Esophagus muscularis mucosa (tissue), 4 donors: ENCODE measurements at places on chromosomes 2 and 18. TPM values are rescaled to one million over a fixed set of nuclear protein-coding genes. Genes with fewer than 3 reads are reported as not detected.

DNA sequence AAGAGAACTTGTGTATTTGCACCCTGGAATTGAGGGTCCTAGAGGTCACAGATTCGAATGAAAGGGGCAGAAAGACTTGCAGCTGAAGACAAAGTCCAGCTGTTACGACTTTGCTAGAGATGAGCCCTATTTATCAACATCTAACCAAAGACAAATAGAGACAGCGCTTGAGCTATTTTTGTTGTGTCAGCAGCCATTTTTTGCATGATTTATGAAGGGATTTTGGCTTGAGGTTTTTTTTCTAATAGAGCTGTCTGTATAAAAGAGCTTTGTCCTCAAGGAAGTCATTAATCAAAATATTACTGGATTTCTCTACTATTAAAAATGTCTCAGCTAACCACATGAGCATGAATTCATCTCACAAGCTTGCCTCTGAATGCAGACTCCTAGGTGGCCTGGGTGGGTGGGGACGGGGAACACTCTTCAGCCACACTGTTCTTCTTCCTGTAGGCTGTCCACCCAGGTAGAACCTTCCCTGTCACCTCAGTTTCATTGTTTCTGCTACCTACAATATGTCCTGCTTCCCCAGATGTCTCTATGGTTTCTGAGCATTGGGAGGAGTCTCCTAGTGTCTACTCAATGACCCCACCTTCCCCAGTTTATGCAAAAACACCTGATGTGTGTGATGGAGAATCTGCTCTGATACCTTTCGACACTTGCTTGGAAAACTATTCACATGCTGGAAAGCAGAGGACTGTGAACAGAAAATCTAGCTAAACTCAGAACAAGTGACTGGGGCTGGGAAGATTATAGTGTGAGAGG is 7.2 kb upstream of the CD226 start:
- peaks cover 7% of the 10 kb centered on the region for H3K4me1 ChIP-seq
- no peak overlapping the region for H3K4me3 ChIP-seq
- no peaks in the 10 kb centered on the region for H3K27me3 ChIP-seq
- no peaks in the 10 kb centered on the region for H3K36me3 ChIP-seq
- DNase-seq: peak; percentile 29
- H3K27ac ChIP-seq: no peak overlapping the region

DNA sequence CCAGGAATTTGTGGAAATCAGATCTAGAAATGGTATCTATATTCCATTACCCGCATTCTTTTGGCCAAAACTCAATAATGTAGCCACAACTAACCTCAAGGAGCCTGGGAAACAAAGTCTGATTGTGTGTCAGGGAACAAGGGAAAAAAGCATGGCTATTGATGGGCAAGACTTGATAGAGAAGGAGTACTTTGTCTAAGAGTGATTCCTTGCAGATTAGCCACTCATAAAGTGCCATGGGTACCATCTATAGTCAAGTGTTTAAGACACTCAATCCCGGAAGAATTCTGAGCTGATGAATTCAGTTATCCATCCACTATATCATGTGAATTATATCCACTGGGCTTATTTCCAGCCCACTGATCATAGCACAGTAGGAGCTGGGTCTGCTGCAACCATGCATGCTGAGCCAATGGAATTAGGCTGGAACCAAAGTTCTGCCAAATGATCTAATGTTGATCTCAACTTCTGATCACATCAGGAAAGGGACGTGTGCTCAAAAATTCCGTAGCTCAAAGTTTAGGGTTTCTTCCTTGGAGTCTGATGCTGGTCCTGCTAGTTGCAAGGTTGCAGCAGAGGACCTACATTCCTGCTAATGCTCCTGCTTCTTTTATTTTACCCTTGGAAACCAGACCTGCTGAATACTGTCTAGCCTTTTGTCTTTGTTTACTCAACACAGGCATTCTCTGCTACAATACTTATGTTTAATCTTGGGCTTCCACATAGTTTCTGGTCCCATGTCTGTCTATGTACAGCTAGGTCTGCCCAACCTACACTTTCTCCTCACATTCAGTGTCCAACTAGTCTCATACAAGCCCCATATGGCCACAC is 629.7 kb downstream of the IRS1 start:
- DNase-seq: no peak
- H3K27ac ChIP-seq: no peak overlapping the region
- no peaks in the 10 kb centered on the region for H3K36me3 ChIP-seq
- H3K4me1 ChIP-seq: no peaks in the 10 kb centered on the region

- no peak overlapping the region for H3K4me3 ChIP-seq
- no peaks in the 10 kb centered on the region for H3K4me1 ChIP-seq
- no peaks in the 10 kb centered on the region for H3K27me3 ChIP-seq
Measured at GRCh38 chr2:235300368-235301201, 193.3 kb upstream of the AGAP1 start.

DNA sequence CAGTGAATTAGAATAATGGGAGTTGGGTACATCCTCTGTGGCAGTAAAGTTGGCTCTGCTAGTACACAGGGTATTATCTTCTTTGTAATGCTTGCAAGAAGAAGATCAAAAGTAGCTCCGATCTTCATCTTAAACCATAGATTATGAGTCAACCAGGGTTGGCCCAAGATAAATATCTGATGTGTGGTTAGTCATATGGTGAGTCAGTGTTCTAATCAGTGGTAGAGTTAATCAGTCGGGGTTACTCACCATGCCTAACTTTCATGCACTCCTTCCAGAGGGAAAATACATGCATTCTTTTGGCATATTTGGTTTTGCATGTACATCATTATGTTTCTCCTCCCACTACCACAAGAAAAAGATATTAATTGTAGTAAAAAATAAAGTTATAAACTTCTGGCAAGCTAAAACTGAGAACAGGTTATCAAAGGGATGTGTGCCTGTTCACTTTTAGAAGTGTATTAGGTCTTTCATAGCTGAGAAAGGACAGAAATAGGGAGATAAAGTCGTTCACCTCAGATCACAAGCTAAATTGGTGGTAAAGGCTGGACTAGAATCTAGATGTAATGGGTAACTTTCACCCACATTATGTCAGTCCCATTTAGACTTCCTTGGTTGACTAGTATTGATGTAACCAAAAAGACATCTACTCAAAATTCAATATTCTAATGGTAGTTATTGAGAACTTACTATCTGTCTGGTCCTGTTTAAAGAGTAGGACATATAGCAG is 684.4 kb downstream of the IRS1 start:
- H3K36me3 ChIP-seq: no peaks in the 10 kb centered on the region
- no peaks in the 10 kb centered on the region for H3K27me3 ChIP-seq
- no peak overlapping the region for H3K27ac ChIP-seq
- no peak overlapping the region for H3K4me3 ChIP-seq
- no peak for DNase-seq

DNA sequence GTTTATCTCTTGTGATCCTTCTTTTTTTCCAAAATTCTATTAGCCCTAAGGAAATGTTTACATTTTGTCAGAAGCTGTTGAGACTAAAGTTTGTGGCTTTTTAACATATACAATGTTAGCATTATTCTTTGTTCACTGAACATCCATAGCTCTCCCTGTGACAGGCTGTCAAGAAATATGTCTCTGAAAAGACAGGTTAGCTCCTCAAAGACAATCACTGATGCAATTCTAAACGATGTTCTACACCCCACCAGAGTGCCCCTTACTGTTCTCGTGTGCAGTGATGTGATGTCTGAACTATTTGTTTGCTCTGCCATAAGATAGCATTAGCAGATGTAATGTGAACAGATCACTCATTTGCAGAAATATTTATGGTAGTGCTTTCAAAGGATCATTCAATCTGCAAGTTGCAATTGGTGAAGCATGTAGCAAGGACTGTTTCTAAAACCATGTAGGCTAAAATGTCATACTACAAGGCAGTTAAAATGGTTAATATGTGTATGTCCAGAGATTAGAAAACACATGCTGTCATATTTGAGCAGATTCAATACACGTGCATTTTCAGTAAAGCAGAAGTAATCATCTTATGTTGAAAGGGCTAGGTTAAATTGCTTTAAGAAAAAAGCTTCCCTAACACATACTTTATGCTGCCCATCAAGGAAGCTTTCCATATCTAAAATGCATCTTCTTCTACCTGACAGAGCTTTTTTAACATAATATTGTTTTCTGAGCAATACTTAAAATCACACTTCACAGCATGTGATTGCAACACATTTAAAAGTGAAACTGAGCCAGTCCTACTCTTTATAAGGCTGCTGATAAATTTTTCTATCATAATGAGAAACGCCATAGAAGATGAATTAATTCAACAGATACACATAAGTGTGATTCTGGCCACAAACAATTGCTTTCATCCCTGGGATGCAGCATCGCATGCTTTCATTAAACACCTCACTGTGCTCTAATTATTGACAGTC is 285.7 kb upstream of the UBE2E3 start:
- no peaks in the 10 kb centered on the region for H3K36me3 ChIP-seq
- no peak for DNase-seq
- H3K4me1 ChIP-seq: no peaks in the 10 kb centered on the region
- no peak overlapping the region for H3K27ac ChIP-seq
- H3K4me3 ChIP-seq: no peak overlapping the region

GRCh38 chr2:190867832-190868231 is 12.8 kb upstream of the GLS start:
- H3K4me1 ChIP-seq: peaks cover 6% of the 10 kb centered on the region
- DNase-seq: no peak
- H3K27ac ChIP-seq: no peak overlapping the region
- no peaks in the 10 kb centered on the region for H3K36me3 ChIP-seq

GRCh38 chr2:25692143-25692542 is 18.8 kb upstream of the DTNB start:
- no peak overlapping the region for H3K27ac ChIP-seq
- H3K27me3 ChIP-seq: no peaks in the 10 kb centered on the region
- no peaks in the 10 kb centered on the region for H3K4me1 ChIP-seq
- DNase-seq: no peak
- no peaks in the 10 kb centered on the region for H3K36me3 ChIP-seq

- no peaks in the 10 kb centered on the region for H3K36me3 ChIP-seq
- no peaks in the 10 kb centered on the region for H3K4me1 ChIP-seq
- no peak within 1 kb of the TSS for H3K27ac ChIP-seq
Measured at GRCh38 chr2:170177950-170178781, at the start of gene MYO3B. Gene MYO3B, plus strand, starts transcription at chr2:170178147. Its CDS starts 141 bp downstream, at chr2:170178288.

DNA sequence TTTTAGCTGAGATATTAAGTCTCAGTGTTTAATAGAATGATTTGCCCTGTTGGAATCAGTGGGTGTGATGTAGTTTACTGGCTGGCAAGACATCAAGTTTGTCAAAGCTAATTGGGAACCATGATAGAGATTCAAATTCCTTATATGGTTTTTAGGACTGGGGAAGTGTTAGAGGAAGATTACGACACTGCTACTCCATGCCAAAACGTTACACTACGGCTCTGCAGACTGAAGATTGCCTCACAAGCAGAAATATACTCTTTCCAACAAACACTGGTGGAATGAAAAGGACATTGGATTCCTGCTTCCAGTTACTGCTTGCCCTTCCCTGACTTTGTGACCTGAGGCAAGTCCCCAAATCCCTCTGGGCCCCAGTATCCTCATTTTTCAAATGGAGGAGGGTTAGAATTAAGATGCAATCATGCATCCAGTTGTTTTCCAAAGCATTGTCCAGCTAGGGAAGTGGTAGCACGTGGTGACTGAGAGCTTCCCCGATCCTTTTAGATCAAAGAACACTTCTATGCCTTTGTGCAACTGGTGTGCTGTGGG is 147.6 kb downstream of the CDC42EP3 start:
- no peak overlapping the region for H3K4me3 ChIP-seq
- peaks cover 19% of the 10 kb centered on the region for H3K4me1 ChIP-seq
- H3K27ac ChIP-seq: peak overlapping the region; percentile 70
- DNase-seq: no peak
- H3K27me3 ChIP-seq: no peaks in the 10 kb centered on the region
- H3K36me3 ChIP-seq: no peaks in the 10 kb centered on the region

- no peaks in the 10 kb centered on the region for H3K27me3 ChIP-seq
- no peak for DNase-seq
- no peaks in the 10 kb centered on the region for H3K4me1 ChIP-seq
- H3K27ac ChIP-seq: no peak overlapping the region
- H3K36me3 ChIP-seq: no peaks in the 10 kb centered on the region
- H3K4me3 ChIP-seq: no peak overlapping the region
Measured at GRCh38 chr2:193810533-193810932, 1615.8 kb upstream of the TMEFF2 start.

The SKOR2 gene
- not detected for total RNA-seq

The ATF2 gene
- 36.5 TPM for total RNA-seq

The GPBAR1 gene
- 3.5 TPM for total RNA-seq

The CROCC2 gene
- not detected for total RNA-seq

The CDKL4 gene
- total RNA-seq: 0.97 TPM
